ENCODE measurements at places on chromosomes 1 and 21.

GRCh38 chr1:32470431-32470830 is 5.6 kb downstream of the ZBTB8B start:
- no peak for DNase-seq

GRCh38 chr1:197017558-197018146 is 40.3 kb downstream of the CFHR5 start:
- DNase-seq: no peak

GRCh38 chr1:27863538-27863915 is 8.8 kb upstream of the THEMIS2 start:
- no peak for DNase-seq

- DNase-seq: no peak
These were observed 381.9 kb upstream of the PBX1 start for GRCh38 chr1:164177118-164177517.

- DNase-seq: no peak
These were observed 24.1 kb upstream of the NFASC start for GRCh38 chr1:204846546-204846945.

DNA sequence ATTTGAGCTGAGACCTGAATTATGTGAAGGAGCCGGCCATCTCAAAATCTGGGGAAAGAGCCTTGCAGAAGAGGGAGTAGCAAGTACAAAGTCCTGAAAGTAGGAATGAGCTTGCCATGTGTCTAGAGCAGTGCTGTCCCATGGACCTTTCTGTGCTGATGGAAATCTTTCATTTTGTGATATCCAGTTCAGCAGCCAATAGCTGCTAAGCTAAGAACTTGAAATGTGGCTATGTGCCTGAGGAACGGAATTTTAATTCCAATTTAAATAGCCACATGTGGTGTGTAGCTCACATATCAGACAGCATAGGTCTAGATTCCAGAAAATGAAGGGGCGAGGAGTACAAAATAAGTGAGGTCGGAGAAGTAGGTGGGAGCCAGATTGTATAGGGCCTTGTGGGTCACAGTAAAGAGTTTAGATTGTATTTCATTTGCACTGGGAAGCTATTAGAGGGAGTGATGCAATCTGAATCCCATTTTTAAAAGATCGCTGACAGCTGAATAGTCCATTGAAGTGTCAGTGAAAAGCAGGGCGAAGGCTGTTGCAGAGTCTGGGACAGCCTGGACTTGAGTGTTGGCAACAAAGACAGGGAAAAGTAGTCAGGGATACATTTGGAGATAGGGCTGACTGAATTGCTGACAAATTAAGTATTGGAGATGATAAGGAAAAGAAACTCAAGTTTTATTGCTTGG is 80.3 kb downstream of the TMEM200B start:
- no peak for DNase-seq

DNA sequence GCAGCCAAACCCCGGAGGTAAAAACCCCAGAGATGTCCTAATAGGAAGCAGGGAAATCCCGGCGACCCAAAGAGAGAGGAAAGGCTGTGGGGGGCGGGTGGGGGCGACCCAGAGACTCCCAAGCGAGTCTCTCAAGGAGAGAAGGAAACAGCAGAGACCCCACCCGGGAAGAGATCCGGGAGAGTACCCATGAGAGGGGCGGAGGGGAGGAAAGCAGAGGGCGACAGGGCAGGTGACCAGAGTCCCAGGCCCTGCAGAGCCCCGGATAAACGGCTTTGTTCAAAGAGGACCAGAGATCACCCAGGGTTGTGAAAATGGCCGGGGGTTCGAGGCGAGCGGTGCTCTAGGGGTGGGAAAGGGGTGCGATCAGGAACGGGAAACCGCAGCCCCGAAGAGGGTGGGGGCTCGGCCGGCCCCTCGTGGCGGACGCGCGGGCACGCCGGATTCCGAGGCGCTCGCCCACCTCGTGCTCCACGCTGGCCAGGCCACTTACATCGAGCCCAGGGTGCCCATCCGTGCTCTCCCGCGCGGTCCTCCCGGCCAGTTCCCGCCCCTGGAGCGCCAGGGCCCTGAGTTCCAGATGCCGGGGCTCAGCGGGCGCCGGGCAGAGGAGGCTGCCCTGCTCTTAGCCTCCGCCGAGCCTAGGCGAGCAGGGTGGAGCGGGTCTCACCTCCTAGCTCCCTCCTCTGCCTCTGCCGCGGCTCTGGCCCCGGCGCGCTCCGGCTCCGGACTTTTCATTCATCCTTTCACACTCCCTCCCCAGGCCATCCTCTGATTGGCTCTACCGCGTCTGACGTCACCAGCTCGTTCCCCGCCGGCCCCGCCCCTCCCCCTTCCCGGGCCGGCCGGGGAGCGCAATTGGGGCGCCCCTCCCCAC is 52.3 kb downstream of the RHBG start:
- peak; percentile 63 for DNase-seq

- DNase-seq: no peak
These were observed 138.2 kb downstream of the COL24A1 start for GRCh38 chr1:86018283-86018923.

GRCh38 chr1:54323324-54323739 is 82.9 kb downstream of the SSBP3 start:
- no peak for DNase-seq

DNA sequence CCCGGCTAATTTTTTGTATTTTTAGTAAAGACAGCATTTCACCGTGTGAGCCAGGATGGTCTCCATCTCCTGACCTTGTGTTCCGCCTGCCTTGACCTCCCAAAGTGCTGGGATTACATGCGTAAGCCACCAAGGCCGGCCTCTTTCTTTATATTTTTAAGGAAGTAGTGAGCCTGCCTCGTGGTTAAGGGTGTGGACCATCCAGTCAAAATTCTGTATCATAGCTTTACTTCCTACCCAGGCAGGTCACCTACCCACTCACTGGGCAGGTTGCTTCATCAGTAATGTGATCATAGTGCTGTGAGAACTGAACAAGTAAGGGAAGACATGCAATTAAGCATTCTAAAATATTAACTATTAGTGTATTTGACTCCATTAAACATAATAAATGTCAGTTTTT is 8.1 kb upstream of the ACOT7 start:
- DNase-seq: no peak

GRCh38 chr21:36696390-36697059 is 2.4 kb upstream of the SIM2 start:
- DNase-seq: no peak

GRCh38 chr1:232267092-232267836 is 362.7 kb downstream of the SIPA1L2 start:
- DNase-seq: no peak

DNA sequence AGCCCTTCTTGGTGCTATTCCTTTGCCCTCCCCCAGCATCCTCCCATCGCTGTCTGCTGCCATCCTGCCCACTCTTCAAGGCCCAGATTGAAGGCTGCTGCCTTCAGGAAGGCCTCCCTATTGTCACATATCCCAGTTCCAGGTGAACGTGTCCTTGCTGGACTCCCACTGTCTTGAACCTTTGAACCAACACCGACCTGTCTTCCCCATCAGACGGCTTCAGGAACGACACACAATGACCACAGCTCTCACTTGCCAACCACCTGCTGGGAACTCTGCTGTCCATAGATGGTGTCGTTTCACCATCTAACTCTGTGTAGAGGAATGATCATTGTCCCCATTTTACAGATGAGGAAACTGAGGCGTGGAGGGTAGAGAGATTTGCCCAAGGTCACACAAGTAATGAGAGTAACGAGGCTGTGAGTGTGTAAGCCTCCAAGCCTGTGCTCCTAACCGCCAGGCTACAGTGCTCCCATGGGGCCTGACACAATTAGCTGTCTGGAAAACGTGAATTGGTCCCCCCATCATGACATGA is 9.9 kb upstream of the PLEKHG5 start:
- DNase-seq: no peak

GRCh38 chr1:64499966-64500365 is 30.0 kb downstream of the CACHD1 start:
- DNase-seq: no peak

DNA sequence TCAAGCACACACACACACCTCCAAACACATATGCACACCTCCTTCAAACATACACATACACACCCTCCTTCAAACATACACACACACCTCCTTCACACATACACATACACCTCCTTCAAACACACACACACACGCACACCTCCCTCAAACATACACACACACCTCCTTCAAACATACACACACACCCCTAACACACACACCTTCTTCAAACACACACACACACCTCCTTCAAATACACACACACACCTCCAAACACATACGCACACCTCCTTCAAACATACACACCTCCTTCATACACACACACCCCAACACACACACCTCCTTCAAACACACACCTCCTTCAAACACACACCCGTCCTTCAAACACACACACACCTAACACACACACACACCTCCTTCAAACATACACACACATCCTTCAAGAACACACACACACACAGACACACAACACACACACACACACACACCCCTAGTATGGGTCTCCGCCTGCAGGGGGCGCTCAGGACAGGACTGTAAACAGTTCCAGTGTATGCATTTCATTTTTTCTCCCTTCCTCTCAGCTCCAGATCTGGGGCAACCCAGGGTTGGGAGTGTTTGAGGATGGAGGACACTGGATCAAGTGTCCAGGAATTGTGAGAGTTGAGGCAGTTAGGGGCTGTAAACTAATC is 12.1 kb downstream of the LGR6 start:
- DNase-seq: no peak

GRCh38 chr1:82775406-82776000 is 974.8 kb downstream of the ADGRL2 start:
- peak; percentile 47 for DNase-seq

DNA sequence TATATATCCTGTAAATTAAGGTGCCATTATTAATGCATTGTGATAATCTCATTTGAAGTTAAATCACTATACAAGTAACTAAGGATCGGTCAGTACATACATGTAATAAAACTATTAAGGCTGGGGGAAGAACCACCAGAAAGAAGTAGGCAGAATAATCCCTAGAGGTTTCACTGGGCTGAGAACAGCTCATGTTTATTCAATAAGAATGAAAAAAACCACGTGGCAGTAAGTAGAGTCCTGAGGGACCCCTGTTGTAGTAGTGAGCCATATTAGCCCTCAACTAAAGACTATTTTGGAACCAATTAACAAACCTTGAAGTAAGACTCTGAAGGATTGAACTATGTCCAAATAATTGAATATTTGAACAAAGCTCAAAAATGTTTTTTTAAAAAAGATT is 46.9 kb upstream of the ADAM30 start:
- no peak for DNase-seq

- no peak for DNase-seq
These were observed 82.8 kb upstream of the BEND5 start for GRCh38 chr1:48859456-48859855.

DNA sequence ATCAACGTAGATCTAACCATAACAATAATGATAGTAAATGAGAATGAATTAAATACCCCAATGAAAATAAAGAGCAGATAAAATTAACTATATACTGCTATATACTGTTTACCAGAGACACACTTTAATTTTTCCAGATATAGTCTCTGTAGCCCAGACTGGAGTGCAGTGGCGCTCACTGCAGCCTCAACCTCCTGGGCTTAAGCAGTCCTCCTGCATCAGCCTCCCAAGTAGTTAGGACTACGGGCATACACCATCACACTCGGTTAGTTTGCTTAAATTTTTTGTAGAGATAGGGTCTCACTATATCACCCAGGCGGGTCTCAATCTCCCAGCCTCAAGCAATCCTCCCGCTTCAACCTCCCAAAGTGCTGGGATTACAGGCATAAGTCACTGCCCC is 37.2 kb downstream of the TRIM33 start:
- DNase-seq: no peak

DNA sequence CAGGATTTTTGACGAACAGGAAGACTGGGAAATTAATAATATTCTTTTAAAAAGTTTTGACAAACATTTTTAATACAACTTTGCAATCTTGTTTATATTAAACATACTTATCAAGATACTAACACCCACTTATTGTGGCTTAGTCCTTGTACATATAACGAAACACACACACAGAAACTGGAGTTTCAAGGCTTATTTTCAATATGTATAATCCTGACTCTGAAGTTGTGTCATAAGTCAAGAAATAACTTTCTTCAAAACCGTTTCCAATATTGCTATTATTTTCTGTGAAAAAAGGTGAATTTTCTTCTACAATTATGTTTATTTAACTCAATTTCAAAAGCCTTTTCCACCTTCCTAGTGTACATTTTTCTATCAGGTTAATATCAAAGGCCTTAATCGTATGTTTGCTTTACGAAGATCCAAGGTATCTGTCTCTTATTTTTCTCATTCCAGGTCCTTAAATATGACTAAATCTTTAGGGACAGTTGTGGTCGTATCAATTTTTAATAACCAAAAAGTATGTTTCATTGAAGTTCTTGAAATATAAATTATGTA is 1.8 kb downstream of the CDKN2C start:
- no peak for DNase-seq

GRCh38 chr1:33455539-33456501 is 16.6 kb upstream of the ZSCAN20 start:
- DNase-seq: no peak

DNA sequence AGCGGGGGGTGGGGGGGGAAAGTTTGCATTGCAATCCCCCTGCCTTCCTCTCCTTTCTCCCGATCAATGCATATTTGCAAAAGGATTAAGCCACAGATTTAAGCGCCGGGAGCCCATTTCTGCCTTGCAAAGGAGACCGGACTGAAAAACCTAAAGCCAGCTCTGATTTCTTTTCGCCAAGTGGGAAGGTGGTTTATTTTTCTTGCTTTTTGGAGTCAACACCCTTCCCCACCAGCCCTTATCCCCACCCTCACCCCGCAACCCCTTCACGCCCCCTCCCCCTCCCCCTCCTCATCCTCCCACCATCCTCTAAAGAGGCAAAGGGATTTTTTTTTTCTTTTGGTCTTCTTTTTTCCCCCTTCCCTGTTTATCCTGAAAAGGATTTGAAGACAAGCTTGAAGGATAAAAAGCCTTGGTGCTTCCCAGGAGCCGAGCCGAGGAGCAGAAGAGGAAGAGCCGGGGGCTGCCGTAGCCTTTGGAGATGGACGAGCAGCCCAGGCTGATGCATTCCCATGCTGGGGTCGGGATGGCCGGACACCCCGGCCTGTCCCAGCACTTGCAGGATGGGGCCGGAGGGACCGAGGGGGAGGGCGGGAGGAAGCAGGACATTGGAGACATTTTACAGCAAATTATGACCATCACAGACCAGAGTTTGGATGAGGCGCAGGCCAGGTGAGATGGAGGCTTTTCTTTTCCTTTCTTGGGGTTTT is 513 bp downstream of the PBX1 start:
- no peak for DNase-seq

- no peak for DNase-seq
These were observed 14.4 kb downstream of the CCDC190 start for GRCh38 chr1:162846256-162847212.

GRCh38 chr1:47317841-47318240 is 3.9 kb upstream of the STIL start:
- DNase-seq: no peak

All from activated CD4-positive, CD25-positive, alpha-beta regulatory T cell treated with anti-CD3 and anti-CD28 coated beads, Interleukin-2, amount 50 U/mL, for 72 hours (primary cell).